Kidney epithelial cell (primary cell): ENCODE measurements at places on chromosomes 6 and 20. TPM values are rescaled to one million over a fixed set of nuclear protein-coding genes. Genes with fewer than 3 reads are reported as not detected.
A peak's percentile ranks its signal among the peaks of the same experiment; 100 is the strongest.

DNA sequence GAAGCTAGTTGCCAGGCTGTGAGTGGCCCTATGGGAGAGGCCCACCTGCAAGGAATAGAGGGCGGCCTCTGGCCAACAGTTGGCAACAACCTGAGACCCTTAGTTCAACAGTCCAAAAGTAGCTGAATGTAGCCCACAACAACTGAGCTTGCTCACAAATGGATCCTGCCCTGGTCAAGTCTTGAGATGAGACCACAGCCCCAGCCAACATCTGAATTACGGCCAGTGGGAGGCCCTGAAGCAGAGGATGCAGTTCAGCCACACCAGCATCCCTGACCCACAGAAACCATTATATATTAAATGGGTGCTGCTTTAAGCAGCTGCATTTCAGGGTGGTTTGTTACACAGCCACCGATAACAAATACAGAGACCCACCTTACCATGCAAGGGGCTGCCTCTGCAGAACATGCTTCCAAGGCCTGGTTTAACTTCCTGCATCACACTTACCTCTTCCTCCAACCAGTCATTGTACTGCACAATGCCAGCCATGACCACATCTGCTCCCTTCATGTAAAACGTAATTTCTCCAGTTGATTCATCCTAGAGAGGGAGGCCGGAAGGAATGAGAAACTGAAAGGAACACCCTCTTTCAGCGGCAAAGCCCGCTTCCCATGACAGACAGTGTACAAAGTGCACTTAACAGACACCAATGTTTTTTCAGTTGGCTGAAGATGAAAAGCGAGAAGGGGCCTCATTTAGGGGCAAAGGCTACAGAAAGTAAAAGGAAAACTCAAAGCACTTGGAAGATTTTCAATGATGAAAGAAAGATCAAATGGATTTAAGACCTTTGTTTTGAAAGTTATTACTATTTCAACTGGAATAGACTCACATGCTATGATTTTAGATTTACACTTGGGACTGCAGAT is 86.2 kb upstream of the NFATC2 start:
- peak; percentile 31 for DNase-seq

Gene CST4
- total RNA-seq = not detected in 2 replicates

- no peak for DNase-seq
These were observed 294.6 kb upstream of the EPHA7 start for GRCh38 chr6:93713974-93714373.

DNA sequence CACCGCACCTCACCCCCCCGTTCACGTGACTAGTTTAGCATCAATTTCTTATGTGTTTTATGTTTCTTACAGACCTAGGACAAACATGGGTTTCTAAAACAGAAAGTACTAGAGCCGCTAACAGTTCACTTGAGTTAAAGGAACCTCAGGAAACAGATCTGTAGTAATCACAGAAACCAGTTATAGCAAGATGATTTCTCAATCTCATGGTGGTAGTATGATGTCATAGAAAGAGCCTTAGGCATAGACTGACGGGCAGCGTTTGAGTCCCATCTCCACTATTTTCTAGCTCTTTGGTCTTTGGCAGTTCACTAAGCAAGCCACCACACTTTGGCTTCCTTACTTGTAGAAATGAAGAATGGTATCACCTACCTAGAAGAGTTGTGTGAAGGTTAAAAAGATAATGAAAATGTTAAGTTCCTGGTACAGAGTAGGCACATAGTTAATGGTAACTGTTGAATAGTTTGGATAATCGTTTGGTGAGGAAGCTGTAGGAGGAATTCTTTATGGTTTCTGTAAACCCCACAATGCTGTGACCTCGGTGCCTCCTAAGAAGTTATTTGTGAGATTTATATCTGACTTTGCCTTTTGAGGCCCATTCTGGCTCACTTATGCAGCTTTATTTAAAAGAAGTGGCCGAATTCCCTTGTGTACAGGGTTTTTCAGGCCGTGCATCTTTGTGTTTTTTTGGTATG is 21.3 kb downstream of the CTNNBL1 start:
- no peak for DNase-seq

Gene LRRC73
- total RNA-seq = not detected in 2 replicates

DNA sequence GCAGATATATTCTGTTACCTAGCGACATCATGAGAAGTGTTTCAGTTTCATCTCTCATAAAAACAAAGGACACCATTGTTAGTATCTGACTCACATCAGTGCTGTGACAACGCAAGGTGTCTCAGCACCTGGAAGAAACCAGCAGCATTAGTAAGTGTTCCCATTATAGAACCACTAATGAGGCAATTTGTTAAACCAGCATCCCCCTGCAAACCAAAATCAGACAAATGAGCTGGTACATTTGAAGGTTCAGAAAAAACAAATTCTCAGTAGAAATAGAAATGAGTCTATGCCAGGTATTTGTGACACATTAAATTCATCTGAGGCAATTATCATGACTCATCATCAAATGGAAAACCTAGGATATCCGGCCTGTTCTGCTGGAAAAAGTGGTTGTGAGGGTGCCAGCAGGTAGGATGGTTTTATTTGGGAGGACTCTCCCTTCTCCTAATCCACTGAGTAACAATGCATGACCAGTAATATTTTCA is 151.7 kb downstream of the TMEM200A start:
- DNase-seq = no peak
